ENCODE measurements at places on chromosomes 3 and 15.
A peak's percentile ranks its signal among the peaks of the same experiment; 100 is the strongest.

GRCh38 chr3:33439546-33440327 lies 468 bp downstream of the UBP1 start:
- peak; percentile 26 for DNase-seq

GRCh38 chr3:184953401-184953800 lies 141.4 kb downstream of the VPS8 start:
- no peak for DNase-seq

- DNase-seq = no peak
Observed at GRCh38 chr3:190183121-190183520, 62.4 kb upstream of the P3H2 start.

DNA sequence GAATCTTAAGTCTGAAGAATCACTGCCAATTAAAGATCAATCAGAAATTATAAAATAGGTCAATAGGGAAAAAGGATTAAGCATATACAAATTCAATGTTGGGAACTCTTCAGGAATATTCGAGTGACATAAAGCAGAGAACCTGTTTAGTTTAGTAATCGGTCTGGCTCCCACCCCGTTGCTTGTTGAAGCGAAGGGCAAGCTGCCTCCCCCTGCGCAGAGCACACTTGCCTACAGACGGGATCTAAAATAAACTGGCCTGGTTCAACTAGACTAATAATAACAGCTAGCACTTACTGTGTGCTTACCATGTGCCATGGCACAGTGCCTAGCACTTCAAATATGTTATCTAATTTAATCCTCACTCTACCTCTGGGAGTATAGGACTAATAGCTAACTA lies 8.6 kb downstream of the SEMA6D start:
- no peak for DNase-seq

- no peak for DNase-seq
Observed at GRCh38 chr3:134081211-134081610, 51.5 kb upstream of the SLCO2A1 start.

GRCh38 chr3:112587336-112587735 lies 25.5 kb downstream of the SLC35A5 start:
- DNase-seq = no peak
